Glomerular endothelial cell (primary cell): ENCODE measurements at places on chromosomes 7 and 10. TPM values are rescaled to one million over a fixed set of nuclear protein-coding genes. Genes with fewer than 3 reads are reported as not detected.

DNA sequence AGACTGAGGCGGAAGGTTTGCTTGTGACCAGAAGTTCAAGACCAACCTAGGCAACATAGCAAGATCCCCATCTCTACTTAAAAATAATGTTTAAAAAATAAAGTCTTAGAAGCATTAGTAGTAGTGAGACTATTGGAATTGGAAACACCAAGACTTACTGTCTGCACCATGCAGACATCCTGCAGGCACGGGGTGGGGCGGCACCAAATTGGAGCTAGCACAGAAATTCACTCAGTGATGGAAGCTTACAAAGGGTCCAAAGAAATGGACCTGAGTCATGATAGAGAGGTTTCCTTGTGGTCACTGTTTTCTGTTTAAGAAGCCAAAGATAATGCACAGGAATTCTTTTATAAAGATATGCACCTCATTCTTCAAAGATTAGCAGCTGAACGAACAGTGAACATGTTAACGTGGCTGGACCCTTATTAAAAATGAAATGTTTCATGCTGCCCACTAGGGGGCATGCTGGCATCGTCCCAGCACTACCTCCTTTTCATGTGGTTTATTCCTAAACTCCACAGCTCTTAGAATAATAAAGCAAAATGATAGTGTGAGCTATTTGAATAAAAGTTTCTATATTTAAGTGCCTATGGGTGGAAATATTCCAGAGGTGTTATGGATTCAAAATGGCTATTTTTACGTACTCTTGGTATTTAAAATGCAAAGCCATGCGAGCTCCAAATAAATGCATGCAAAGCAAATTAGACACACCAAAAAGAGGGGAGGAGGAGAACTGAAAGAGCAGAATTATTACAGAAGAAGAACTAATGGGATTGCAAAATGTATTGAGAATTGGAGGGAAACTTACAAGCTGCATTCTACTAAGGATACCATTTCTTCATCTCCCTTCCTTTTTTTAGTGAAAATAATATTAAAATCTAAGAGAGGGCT is 28.6 kb downstream of the PDSS1 start:
- peak; percentile 18 for DNase-seq

DNA sequence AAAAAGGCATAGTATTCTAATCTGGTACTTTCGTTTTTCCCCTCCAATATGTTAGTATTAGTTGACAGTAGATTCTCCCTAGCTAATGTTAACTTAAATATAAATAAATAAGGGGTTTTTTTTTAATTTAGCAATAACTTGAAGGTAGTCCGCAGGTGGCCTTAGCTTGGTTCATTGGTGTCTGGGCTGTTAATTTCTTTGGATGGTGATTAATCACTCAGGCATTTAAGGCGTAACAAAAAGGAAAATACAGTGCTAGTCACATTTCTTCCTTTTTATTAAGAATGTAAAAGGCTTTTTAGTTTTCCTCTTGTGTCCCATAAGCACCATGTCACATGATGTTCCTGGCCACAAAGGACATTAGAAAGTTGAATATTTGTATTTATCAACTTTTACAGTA is 161.0 kb upstream of the POT1 start:
- DNase-seq: no peak

GRCh38 chr7:130904031-130904757 is 170.2 kb upstream of the KLF14 start:
- peak; percentile 93 for DNase-seq

DNA sequence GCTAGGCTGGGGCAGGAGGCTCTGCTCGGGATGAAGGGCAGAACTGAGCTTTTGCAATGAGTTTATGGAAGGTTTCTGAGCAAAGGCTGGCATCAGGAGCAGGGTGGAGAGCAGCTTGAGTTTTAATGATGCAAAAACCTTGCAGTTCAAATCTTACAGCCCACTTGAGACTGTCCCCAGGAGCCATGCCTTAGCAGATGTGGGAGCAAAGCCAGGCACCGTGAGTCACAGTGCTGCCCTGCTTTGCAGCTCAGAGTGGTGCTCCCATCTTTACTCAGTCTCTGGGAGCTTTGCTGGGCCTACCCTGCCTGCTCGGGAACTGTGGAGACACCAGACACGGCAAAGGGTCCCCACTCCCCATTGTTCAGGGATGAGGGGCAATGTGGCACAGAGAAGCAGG is 122.4 kb upstream of the NPS start:
- DNase-seq: no peak

- DNase-seq: no peak
Observed at GRCh38 chr7:128281605-128282380, 40.7 kb downstream of the LEP start.

DNA sequence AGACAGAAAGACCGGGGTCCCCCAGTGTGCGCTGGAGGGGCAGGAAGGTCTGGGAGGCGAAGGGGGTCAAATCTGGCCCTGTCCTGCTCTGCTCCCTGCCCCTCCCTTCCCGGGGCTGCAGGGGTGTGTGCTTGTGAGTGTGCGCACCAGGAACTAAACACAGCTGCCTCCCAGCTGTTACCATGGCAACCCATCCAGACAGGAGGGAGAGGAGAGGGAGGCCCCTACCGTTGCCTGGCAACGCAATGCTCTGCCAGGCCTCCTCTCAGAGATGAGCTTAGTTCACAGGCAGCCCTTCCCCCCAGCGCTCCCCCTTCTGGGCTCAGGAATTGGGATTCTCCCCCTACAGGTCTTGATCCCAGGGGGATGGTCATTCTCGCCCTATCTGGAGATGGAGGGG is 6.1 kb downstream of the NYAP1 start:
- no peak for DNase-seq

- no peak for DNase-seq
Observed at GRCh38 chr7:123431075-123431614, 103.2 kb downstream of the IQUB start.

- peak; percentile 57 for DNase-seq
Observed at GRCh38 chr7:75842836-75843446, 29.3 kb upstream of the CCL24 start.

- no peak for DNase-seq
Observed at GRCh38 chr7:154546946-154547587, 455.9 kb downstream of the PAXIP1 start.

DNA sequence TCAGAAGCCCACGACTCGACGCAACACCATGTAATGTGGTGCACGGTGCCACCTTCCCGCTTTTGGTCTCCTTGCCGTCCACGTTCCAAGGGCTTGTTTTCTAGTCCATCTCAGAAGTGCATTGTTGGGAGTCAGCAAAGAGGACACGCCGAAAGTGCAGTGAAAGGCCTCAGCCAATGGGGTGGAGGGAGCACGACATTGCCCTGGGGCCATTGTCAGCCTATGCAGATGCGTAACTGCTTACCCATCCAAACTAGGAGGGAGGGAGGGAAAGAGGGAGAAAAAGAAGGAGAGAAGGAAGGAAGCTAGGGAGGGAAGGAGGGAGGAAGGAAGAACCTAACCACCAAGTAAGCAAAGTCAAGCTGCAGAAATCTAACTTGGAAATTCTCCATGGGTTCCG is 202.4 kb downstream of the CCDC3 start:
- DNase-seq: no peak

- DNase-seq: no peak
Observed at GRCh38 chr10:116210588-116211346, 62.2 kb downstream of the GFRA1 start.

DNA sequence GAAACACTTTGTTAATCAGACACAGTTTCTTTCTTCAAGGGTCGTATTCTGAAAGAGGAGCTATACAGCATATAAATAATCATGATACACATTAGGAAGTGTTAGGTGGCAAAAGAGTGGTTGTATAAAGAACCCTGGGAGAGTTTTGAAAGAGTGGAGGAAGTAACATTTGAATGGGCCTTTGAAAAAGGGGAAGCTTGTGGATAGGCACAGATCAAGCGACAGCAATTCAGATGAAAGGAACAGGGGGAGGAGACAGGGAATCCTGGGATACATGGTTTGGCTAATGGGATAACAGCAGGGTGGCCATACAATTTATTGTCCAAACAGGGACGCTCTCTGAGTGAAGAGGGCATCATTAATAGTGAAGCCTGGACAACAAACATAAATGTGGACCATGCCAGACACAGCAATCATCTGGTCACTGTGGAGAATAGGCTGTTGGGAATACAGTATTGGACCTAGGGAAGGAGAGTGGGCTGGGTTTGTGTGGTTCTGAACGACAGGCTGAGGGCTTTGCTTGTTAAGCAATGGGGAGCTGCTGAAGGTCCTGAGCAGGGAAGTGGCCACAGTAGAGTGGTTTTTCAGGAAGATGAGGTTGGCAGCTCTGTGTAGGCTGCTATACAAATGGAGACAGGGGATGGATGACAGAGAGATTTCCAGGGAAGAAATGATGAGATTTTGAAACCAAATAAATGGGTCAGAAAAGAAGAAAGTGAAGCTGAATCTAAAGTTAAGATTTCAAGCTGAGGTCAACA is 75.9 kb downstream of the ICA1 start:
- DNase-seq: no peak

DNA sequence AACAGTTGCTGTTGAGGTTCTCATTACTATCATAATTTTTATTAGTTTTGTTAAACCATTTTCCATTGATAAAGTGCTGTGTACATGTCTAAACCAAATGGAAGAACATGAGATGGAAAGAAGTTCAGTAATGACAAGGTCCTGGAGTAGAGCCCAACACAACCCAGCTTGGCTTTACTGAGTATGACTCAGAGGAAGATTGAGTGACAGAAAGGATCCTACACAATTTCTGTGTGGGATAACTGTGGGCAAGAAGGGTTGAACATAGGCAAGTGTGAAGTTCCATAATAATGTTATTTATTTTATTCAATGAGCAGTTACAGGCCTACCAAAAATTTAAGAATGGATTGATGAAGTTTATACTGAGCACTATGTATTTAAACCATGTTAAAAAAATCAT is 15.9 kb downstream of the PRKG1 start:
- DNase-seq: no peak

GRCh38 chr7:132149436-132150304 is 426.6 kb downstream of the PLXNA4 start:
- no peak for DNase-seq

GRCh38 chr10:3528823-3529403 is 256.1 kb downstream of the KLF6 start:
- no peak for DNase-seq

DNA sequence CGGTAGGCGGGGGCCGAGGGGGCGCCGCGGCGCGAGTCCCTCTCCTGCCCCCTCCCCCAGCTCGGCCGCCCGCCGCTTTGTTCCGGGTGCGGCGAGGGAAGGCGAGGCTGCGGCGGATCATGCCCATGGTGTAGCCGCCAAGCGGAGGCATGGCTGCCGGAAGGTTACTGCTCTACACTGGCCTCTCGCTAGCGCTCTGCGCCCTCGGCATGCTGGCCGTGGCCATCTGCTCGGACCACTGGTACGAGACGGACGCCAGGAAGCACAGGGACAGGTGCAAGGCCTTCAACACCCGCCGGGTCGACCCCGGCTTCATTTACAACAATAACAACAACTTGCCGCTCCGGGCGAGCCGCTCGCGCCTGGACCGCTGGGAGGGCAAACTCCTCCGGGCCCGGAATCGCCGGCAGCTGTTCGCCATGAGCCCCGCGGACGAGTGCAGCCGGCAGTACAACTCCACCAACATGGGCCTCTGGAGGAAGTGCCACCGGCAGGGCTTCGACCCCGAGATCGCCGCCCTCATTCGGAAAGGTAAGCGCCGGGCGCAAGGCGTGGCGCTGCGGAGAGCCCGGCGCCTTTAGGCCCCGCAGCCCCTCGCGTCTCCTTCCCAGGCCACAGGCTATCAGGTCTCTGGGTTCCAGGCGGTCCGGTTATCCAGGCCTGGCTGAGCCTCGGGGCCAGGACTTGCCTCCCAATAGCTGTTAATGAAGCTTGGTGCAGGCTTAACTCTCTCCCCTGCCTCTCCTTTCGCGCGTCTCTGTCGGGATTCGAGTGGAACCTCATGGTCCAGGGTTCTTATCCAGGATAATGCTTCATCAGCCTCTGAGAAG is 513 bp downstream of the TMEM178B start:
- no peak for DNase-seq

DNA sequence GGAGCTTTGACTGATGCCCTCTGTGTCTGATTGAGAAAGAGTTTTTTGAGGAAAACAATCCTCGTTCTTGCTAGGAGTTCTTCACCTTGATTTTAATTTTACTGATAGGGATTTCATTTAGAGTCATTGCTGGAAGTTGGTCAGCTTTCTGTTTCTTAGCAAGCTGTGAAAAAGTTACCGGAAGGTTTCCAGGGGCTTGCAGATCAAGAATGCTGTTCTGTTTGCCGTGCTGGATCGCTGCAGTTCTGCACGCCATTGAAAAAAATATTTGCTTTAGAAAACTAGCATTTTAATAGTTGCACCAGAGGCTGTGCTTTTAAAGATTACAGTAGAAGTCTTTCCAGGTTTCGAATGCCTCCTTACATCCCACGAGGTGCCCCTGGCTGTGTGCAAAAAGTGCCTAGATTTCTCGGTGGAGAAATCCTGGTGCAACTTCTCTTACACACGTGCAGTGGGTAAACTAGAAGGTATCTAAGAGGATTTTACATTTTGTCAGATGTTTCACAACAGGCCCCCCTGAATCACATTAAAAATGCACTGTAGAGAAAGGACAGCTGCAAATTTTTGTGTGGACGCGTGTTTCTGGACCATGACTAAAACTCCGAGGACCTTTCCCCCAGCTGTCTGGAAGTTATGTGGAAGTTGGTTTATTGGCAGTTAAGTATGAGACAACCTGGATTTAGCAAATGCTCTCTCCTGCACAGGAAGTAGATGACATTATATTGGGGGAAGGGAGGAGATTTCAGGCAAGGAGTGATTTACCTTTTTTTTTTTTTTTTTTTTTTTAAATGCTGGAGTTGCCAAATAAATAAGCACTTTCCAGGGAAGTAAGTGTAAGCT is 5.8 kb downstream of the TCF7L2 start:
- no peak for DNase-seq

- no peak for DNase-seq
Observed at GRCh38 chr7:47584536-47584895, 2.6 kb upstream of the TNS3 start.

DNA sequence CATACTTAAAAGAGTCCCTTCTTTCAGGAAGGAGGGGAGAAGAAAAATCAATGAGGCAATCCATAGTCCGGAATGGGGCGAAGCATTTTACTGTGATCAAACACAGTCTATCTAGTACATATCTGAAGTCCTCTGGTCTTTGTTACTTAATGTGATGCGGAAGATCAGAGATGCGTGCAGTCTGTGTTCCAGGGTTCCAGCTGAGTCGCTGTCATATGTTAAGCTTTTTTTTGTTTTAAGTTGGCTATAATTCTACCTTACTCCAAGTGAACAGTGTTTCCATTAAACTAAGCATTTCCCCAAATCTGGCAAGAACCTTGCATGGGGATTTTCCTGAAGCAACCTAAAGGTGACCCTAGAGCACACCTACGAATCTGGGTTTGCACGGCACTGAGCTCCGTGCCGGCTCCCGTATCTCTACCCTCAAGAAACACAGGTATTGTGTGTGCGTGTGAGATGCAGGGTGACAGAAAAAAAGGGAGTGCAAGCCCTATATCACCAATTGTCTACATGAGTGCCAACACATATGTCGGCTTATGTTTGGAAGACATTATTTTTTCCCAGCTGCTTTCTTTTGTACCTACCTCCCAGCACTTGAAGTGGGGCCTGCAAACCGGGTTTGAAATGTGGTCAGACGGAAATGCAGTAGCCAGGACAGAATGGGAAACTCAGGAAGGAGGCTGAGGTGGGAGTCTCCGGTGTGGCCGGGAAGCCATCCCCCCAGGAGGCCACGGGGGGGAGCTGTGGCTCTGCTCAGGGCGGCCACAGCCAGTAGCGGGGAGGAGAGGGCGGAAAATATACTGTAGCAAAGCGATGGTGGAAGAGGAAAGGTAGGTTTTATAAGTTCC is 435.8 kb upstream of the MGMT start:
- no peak for DNase-seq

Gene AASS
- 15.1 and 15.2 TPM in 2 replicates for total RNA-seq

Gene FOXL3
- total RNA-seq: not detected in 2 replicates

Gene MRC1
- 10.6 and 23.8 TPM in 2 replicates for total RNA-seq

Gene TUBAL3
- 0.12 TPM in 1 of 2 replicates, not detected in the other for total RNA-seq

Gene FAM25G
- not detected in 2 replicates for total RNA-seq

Gene TYW1B
- 0.19 and 1.3 TPM in 2 replicates for total RNA-seq

Gene ZPBP
- not detected in 2 replicates for total RNA-seq

Gene STEAP4
- not detected in 2 replicates for total RNA-seq

Gene SEMA3E
- 0.10 and 1.2 TPM in 2 replicates for total RNA-seq
